Colonic mucosa (tissue), 4 donors: ENCODE measurements at places on chromosomes 16 and 17. TPM values are rescaled to one million over a fixed set of nuclear protein-coding genes. Genes with fewer than 3 reads are reported as not detected.

- H3K4me3 ChIP-seq, result no peak overlapping the region
- H3K27me3 ChIP-seq, result no peaks in the 10 kb centered on the region
- no peaks in the 10 kb centered on the region for H3K36me3 ChIP-seq
Measured at GRCh38 chr16:50393858-50394802, 25.3 kb upstream of the BRD7 start.

DNA sequence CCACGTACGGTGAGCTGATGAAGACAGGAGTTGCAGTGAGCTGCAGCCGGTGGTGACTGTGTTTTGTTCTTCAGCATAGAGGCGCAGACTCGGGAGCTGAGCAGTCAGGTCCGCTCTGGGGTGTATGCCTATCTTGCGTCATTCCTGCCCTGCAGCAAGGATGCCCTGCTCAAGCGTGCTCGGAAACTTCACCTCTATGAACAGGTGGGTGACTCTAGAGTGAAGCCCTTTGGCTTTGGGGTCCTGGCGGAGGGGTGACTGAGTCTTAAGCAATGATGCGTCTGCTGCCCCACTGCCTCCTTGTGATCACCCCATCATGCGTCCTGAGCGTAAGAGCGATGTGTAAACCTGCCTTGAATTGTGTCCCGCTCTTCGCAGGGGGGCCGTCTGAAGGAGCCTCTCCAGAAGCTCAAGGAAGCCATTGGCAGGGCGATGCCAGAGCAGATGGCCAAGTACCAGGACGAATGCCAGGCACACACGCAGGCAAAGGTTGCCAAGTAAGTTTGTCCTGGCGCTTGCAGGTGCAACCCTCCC is 22.9 kb downstream of the UBN1 start:
- no peaks in the 10 kb centered on the region for H3K27me3 ChIP-seq
- no peak for DNase-seq
- peaks cover 8% of the 10 kb centered on the region for H3K36me3 ChIP-seq
- H3K4me3 ChIP-seq, result no peak overlapping the region
- H3K4me1 ChIP-seq, result no peaks in the 10 kb centered on the region

DNA sequence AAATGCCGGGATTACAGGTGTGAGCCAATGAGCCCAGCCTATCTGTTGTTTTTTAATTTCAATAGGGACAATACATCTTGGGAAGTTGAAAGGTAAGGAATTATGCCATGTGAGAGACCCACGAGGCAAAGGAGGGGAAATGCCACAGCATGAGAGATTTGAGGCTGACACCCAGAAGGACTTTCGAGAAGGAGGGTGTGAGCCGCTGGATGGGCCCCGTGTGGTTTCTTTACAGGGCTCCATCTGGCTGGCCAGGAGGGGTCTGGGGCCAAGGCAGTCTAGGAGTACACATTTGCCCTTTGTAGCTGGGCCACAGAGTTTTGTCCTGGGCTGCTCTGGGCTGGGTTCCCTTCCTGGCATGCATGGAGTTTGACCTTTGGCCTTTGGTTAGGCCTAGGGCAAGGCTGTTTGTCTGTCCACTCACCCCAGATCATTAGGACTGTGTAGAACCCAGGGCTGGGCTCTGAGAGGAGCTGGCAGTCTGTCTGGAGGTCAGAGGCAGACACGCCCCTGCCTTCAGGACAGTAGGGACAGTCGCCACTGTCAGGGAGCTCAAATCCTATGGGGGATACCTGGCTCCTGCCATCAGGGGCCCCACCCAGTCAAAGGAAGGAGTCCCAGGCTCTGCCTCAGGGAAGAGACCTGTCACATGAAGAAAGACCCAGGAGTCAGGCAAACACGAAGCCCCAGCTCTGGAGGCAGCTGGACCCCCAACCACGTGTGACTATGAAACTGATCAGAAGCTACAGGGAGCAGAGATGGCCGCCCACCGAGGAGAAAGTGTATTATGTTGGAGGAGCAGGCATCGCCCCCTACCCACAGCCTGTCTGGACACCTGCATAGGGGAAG is 24.2 kb upstream of the NXPH3 start:
- DNase-seq, result no peak
- H3K4me1 ChIP-seq, result no peaks in the 10 kb centered on the region
- H3K36me3 ChIP-seq, result no peaks in the 10 kb centered on the region
- no peak overlapping the region for H3K4me3 ChIP-seq
- no peak overlapping the region for H3K27ac ChIP-seq
- H3K27me3 ChIP-seq, result no peaks in the 10 kb centered on the region

DNA sequence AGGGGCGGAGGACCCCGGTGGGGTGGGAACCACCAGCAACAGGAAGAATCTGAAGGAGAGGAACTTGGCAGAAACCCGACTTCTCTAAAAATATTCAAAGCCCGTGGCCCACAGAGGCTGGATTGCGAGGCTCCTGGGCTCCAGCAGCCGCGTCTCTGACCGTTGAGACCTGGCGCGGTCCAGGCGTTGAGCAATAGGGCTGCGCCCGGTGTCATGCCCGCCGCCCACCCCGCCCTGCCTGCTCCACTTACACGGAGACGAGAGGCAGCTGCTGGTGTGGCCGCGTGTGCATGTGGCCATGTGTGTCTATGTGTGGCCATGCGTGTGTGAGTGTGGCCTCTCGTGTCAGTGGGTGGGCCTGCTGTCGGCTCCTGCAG is 83.6 kb downstream of the IRF8 start:
- DNase-seq, result no peak
- no peak overlapping the region for H3K4me3 ChIP-seq
- H3K27ac ChIP-seq, result no peak overlapping the region
- H3K27me3 ChIP-seq, result no peaks in the 10 kb centered on the region
- no peaks in the 10 kb centered on the region for H3K36me3 ChIP-seq
- peaks cover 17% of the 10 kb centered on the region for H3K4me1 ChIP-seq

DNA sequence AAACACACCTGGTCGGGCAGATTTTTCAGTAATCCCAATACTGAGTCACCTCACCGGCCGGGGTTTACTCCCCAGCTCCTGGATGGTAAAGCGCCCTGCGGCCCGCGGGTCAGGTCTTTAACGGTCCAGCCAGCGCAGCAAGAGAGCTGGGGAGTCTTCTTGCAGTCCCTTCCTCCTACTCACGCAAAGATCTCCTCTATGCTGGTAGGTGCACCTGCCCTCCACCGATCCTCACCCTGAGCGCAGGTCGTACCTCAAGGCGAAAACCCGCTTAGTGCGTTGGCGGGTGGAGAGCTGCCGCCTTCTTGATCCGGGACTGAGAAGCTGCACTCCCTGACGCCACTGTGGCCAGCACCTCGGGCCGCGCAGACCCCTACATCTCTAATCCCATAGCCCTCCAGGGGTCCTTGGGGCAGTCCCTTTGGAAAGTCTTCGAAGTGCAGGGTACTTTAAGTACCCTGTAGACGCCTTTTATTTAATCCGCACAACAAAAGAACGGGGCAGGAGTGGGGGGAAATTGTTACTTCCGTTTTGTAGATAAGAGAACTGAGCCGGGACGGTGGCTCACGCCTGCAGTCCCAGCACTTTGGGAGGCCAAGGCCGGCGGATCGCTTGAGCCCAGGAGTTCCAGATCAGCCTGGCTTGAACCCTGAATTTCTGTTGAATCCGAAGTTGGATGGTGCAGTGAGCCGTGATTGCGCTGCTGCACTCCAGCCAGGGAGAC is 10.4 kb upstream of the HOXB13 start:
- no peaks in the 10 kb centered on the region for H3K4me1 ChIP-seq
- DNase-seq, result no peak
- H3K4me3 ChIP-seq, result no peak overlapping the region
- no peak overlapping the region for H3K27ac ChIP-seq

DNA sequence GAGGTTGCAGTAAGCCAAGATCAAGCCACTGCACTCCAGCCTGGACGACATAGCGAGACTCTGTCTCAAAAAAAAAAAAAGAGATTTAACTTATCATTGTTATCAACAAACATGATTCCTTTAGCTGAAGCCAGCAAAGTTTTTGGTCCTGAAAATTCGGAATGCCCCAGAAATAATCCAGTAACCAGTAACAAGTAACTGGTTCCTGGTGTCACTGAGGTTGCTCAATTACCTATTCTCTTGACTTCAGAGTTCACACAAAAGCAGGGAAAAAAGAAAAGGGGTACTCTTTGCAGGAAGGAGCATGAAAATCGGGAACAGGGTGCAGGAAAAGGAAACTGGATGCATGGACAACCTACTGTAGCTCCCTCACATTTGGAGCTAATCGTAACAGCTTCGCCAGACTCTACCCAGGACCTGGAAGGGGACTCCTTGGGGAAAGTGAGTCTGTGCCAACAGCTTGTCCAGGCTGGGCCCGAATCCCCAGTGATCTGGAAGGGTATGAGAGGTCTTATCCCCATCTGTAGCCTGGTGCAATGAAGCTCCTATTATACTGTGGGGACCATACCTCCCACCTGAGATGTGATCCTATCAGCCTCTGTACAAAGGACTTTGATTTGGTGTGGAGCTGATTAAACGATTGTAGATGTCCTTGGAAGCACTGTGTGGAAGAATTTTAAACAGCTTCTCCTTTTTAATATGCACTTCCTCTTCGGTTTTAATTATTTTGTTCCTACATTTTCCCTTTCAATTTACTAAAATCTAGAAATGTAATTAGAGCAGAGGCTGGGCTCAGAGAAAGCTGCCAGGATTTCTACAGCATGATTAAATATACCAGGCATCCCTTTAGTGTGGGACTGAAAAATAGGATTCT is 3.4 kb upstream of the SPOP start:
- DNase-seq, result no peak
- H3K4me1 ChIP-seq, result peaks cover 6% of the 10 kb centered on the region
- H3K4me3 ChIP-seq, result no peak overlapping the region
- H3K27ac ChIP-seq, result no peak overlapping the region
- no peaks in the 10 kb centered on the region for H3K36me3 ChIP-seq
- no peaks in the 10 kb centered on the region for H3K27me3 ChIP-seq

DNA sequence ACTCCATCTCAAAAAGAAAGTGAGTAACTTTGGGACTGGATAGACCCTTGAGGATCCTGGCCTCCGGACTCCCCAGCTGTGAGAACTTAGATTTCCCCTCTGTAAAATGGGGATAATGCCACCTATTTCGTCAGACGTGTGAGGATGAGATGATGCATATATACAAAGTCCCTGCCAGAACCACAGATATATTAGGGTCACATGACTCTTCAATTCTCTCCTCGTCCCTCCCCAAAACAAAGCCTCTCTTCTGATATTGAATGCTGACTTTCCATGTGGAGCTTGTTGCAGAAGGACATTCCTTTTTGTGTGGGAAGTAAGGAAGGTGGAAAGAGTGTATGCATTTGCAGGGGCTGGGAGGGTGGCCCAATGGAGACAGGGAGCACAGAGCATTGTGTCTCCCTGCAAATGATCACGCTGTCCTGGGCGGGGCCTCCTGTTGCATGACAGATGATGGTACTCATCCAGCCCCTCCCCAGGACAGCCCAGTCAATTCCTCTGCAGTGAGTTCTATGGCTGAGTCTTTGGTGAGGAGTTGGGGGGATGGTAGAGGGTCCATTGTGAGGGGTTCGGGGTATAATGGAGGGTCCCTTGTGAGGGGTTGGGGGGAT is 35.1 kb upstream of the MGAT5B start:
- no peak overlapping the region for H3K4me3 ChIP-seq
- H3K27ac ChIP-seq, result no peak overlapping the region
- no peak for DNase-seq

DNA sequence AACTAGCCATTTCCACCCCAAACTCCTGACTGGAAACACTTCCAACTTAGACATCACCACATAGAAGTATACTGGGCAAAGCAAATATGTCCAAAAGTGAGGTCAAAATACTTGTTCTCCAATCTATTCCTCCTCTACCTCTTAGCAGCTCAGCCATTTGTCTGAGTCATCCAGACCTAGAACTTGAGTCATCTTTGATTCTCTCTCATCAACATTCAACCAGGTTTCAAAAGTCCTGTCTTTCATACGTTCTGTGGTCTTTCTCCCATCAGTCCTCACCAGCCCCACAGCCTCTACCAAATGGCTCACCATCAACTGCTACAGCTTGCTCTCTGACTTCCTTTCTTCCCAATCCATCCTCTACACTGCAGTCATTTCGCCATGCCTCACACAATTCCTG is 6.8 kb downstream of the ANKFY1 start:
- no peaks in the 10 kb centered on the region for H3K36me3 ChIP-seq
- no peaks in the 10 kb centered on the region for H3K4me1 ChIP-seq
- no peak overlapping the region for H3K27ac ChIP-seq
- H3K27me3 ChIP-seq, result no peaks in the 10 kb centered on the region

Gene MRPL38
- total RNA-seq, result 190 TPM

Gene MT3
- total RNA-seq, result 4.0 TPM

Gene FBXL16
- total RNA-seq, result 2.0 TPM

Gene CCDC78
- 0.37 TPM for total RNA-seq

GRCh38 chr16:30184096-30184890 is 891 bp downstream of the CORO1A start:
- H3K4me3 ChIP-seq, result peak overlapping the region; percentile 34
- H3K27ac ChIP-seq, result peak overlapping the region; percentile 73
- no peaks in the 10 kb centered on the region for H3K27me3 ChIP-seq

DNA sequence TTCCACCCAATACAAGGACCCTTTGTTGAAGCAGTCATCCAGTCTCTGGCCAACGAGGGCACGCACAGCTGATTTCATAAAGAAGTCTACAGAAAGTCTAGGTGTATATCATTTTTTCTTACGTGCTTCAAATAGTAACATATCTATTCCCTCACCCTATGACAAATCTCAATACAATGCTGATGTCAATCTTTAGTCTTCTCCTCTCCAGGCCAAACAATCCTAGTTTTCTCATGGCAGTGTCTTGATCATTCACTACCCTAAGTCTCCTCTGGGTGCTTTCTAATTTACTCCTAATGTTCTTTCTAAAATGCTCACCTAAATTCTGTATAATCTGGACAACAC is 92.6 kb downstream of the CACNG1 start:
- no peaks in the 10 kb centered on the region for H3K4me1 ChIP-seq
- peaks cover 3% of the 10 kb centered on the region for H3K36me3 ChIP-seq
- no peak for DNase-seq
- H3K27me3 ChIP-seq, result no peaks in the 10 kb centered on the region

DNA sequence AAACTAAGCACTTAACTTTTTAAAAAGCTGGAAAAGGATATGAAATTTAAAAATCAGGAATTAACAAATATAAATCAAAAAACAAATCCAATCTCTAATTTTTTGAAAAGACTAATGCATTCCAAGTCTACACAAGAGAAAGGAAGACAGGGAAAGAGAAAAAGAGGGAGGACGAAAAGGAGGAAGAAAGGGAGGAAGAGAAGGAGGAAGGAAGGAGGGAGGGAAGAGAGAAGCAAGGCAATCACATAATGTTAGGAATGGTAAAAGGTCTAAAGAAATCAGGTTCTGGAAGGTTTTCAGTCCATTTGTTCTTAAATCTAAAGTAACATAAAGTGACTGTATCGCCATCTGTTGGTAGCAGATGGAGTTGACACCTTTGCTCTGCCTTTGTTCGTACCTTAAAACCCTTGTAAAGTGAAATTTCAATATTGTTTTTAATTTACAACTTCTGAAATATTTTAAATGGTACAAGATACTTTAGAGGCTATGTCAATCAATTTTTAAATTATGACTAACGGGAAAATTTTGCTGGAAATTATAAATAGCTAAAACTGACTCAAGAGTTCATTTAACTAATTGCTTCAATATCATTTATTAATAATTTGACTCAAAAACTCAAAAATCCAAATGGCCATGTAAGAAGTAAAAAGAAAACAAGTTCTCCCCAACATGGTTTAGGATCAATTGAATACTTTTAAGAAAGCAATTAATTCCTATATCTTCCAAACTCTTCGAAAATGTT is 20.4 kb upstream of the CDYL2 start:
- H3K4me3 ChIP-seq, result no peak overlapping the region
- peak; percentile 29 for DNase-seq
- H3K4me1 ChIP-seq, result no peaks in the 10 kb centered on the region
- no peaks in the 10 kb centered on the region for H3K36me3 ChIP-seq

- DNase-seq, result no peak
- H3K4me3 ChIP-seq, result no peak overlapping the region
- no peaks in the 10 kb centered on the region for H3K27me3 ChIP-seq
- peak overlapping the region; percentile 44 for H3K27ac ChIP-seq
- no peaks in the 10 kb centered on the region for H3K36me3 ChIP-seq
Measured at GRCh38 chr17:60091908-60092331, 13.2 kb upstream of the HEATR6 start.
